ENCODE measurements at places on chromosomes 6 and 20.
A peak's percentile ranks its signal among the peaks of the same experiment; 100 is the strongest.

DNA sequence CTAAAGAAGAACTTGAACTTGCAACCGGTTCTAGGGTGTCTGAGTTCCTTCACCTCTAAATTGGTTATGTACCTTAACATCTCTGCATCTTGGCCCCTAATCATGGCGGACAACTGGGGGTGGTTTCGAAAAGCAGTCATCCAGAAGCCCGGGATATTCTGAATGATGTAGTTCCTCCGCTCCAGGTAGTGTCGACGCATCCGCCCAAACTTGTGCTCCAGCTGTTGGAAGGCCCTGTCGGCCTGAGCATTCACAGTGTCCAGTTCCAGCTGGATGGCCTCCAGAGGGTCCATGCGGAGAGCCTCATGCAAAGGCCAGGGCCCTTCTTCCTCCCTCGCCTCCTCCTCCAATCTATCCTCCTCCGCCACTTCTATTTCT is 887 bp downstream of the TSPYL1 start:
- no peak for DNase-seq

- DNase-seq: peak; percentile 79
These were observed 134.0 kb upstream of the ARMC2 start for GRCh38 chr6:108714101-108714765.

DNA sequence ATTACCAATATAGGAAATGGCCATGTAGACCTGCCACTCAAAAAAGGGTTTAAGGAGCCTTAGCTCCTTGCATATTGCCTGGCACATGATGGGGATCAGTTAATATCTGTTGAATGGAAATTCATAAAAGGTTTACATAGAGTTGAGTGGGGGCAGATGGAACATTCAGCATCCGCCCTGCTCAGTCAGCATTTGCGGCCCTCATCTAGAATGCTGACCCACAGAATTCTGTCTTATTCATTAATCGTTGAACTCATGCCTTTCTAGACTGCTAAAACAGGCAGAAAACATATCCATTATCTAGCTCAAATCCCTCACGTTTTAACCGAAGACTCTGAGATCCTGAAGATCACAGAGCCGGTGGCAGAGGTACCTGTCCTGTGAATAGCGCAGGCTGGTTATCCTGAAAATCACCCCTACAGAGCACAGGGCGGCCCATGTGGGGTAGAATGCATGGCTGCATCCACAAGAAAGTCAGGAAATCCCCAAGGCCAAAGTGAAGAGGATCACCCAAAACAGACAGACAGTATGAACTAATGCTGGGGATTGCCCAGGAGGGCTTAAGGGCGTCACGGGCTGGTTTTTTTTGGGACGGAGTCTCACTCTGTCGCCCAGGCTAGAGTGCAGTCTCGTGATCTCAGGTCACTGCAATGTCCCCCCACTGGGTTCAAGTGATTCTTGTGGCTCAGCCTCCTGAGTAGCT is 59.9 kb downstream of the CNBD2 start:
- DNase-seq: no peak

GRCh38 chr6:132814716-132815570 is 574 bp downstream of the RPS12 start:
- DNase-seq: no peak

GRCh38 chr6:40148882-40149573 is 214.8 kb upstream of the MOCS1 start:
- no peak for DNase-seq

- no peak for DNase-seq
These were observed 37.1 kb downstream of the MAN1A1 start for GRCh38 chr6:119312441-119312840.

- no peak for DNase-seq
These were observed 42.8 kb downstream of the LAMA2 start for GRCh38 chr6:128925765-128926164.

DNA sequence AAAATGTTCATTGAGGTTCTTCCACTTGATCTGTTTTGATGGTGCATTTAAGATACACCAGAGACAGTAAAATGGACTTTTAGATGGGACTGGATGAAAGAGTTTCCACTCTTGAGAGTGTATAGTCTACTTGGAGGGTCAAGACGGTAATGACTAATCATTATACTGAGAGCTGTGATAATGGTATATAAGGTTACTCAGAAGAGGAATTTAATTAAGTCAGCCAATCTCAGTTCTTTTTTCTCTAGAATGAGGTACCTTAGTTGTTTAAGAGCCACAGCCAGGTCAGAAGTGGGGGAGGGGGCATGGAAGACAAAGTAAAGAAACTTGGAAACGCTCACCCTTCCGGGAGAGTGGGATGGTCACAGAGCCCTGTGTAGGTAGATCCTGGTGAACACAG is 123.9 kb downstream of the MAP3K4 start:
- no peak for DNase-seq

DNA sequence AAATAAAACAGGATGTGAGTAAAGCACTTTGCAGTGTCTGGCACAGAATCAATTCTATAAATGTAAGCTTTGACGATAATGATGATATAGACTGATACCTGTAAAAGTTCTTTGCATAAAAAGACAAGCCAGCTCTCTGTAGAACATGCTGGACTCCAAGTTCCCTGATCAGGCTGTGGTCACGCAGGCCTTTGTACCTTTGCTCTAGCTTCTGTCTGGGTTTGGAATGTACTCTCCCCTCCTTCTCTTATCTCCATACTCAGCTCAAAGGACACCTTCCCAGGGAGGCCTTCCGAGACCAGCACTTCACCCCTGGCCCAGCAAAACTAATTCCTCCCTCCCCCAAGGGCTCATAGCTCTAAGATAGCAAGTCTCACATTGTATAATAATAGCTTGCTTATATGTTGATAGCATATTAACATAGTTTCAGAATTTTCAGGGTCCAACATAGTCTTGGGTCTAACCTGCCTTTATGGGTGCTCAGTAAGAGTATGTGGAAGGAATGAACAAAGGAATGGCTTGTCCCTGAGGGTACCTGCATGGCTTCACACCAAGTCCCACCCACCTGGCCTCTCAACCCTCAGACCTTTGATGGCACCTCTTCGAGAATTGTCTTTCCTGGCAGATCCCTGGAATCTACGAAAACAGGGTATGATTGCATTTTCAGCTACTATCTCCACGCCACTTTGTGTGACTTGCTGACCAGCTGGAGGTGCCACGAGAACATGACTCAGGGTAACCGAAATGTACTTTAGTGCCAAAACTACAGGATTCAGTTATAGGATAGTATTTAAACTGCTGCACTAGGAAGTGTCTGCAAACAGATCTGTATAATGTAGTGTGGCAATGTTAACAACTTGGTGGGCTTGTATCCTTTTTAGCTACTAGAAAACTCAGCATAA is 41.7 kb upstream of the PIM1 start:
- DNase-seq: peak; percentile 62

GRCh38 chr6:55319961-55320695 is 7.1 kb upstream of the GFRAL start:
- no peak for DNase-seq

GRCh38 chr6:20569000-20569610 is 34.8 kb downstream of the CDKAL1 start:
- peak; percentile 38 for DNase-seq

GRCh38 chr6:87700397-87701343 is 1.4 kb downstream of the AKIRIN2 start:
- peak; percentile 79 for DNase-seq

- peak; percentile 55 for DNase-seq
These were observed 6.8 kb downstream of the CNKSR3 start for GRCh38 chr6:154503658-154504057.

GRCh38 chr6:110201151-110201884 is 21.1 kb downstream of the CDC40 start:
- DNase-seq: no peak

GRCh38 chr6:100008857-100009256 is 14.8 kb upstream of the MCHR2 start:
- no peak for DNase-seq

- peak; percentile 58 for DNase-seq
These were observed 17.3 kb upstream of the TXLNB start for GRCh38 chr6:139308936-139309603.

DNA sequence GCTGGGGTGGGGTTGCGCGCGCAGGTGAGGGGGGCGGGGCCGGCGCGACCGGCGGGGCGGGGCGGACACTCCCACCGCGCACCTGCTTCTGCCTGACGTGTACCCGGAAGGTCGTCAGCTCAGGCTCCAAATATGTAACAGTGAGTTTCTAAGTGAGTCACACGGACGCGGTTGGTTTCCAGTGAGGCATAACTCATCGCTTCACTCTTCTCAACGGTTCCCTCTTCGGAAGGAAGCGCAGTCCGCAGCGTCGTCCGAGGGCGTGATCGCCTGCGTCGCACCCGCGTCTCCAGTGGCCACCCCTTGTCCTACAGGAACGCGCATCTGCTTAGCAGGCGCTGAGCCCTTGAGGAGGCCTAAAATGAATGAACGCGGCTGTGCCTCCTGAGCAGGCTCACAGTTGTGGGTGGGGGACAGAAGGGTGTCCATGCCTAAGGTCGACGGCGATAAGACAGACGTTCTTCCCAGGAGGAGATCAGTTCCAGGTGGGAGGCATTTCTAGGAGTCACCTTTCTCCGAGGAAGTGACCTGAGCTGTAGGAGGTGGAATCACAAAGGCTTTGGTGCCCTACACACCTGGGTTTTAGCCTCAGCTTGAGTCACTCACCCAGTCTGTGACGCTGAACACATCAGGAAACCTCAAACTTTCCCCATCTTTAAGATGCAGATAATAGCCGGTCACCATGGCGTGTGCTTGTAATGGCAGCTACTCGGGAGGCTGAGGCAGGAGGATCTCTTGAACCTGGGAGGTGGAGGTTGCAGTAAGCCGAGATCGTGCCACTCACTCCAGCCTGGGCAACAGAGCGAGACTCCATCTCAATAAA is 50.9 kb upstream of the EZR start:
- peak; percentile 88 for DNase-seq

- no peak for DNase-seq
These were observed 10.2 kb downstream of the TPD52L1 start for GRCh38 chr6:125163811-125164210.

GRCh38 chr20:21490105-21490504 is 23.8 kb downstream of the NKX2-2 start:
- DNase-seq: peak; percentile 6

- no peak for DNase-seq
These were observed 39.3 kb downstream of the SSR1 start for GRCh38 chr6:7273709-7274108.

DNA sequence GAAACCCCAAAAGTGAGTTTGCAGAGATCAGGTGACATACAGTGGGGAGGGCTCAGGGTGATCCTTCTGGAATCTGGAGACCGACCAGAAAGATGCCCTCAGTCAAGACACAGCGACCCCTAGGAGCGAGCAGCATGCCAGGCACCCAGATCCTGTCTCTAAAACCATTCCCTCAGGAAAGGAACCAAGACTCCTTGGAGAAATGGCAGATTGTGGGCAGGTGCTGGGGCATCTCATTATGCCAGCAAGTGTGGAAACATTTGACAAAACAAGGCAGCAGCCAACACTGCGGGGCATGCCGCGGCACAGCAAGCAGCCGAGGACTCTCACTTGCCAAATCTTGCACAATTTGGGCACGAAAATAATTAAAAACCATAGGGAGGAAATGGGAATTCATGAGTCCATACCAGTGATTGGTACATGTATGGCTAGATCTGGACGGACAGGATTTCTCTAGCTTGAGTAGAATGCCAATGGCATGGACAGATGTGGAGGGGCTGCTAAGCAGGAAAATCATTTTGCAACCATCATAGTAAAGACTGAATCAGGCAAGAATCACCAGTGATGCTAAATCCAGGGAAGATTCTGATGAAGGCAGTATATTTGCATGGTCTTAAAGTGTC is 76.9 kb downstream of the GINS1 start:
- no peak for DNase-seq

DNA sequence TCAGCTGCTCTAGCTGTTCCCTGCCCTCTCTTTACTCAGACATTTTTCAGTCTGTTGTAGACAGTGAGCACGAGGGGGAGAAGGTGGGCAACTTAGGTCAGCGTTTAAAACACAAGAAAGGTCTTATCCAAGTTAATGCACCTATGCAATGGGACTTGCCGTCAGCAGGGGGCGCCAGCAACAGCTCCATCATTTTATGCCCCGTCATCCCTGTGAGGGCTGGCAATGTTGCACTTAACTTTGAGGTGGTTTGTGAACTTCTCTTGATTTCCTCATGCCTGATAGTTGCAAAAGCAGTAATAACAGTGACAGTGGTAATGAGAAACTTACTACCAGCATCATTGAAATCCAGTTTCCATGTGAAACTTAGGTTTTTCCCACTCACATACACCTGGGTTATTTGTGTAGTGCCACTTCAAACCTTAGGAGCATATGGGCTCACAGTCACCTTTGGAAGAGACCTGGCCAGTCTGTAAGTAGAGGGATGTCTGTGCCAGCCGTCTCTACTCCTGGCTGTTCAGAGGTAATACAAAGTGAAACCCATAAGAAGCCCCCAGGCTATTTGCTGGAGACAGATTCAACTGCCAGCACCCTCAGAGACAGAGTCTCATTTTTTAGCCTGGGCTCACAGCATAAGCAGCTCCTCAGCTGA is 44.9 kb upstream of the ID1 start:
- DNase-seq: peak; percentile 92

GRCh38 chr6:24019830-24020229 is 106.2 kb upstream of the NRSN1 start:
- DNase-seq: no peak

DNA sequence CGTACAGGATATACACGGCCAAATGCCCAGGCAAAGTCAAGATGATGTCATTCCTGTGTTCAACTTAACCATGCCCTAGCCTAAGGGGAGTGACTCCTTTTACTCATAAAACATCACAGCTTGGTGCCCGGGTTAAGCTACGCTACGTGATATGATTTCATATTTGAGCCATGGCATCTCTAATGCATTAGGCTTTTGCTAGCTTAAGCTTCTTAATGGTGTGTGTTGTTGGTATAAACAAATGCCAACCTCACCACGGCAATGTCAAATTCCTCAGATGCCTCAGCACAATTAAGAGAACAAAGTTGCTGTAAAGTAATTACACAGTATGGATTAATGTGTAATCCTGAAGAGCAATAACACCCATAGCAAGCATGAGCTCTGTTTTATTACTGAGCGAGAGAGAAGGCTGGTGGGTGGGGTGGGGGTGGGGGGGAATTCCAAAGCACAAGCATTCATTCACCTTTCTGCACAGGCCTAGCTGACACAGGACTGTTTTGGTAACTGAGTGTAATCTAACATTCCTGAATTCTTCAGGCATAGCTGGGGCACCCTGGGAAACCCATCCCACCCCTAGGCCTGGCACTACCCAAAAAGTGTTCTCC is 44.7 kb upstream of the CNKSR3 start:
- DNase-seq: peak; percentile 3

- no peak for DNase-seq
These were observed 127.9 kb downstream of the DTNBP1 start for GRCh38 chr6:15534974-15535373.

Data from AG10803 (cell line).